ENCODE measurements at places on chromosomes 7 and 10. TPM values are rescaled to one million over a fixed set of nuclear protein-coding genes. Genes with fewer than 3 reads are reported as not detected.

The CRTAC1 gene
- total RNA-seq, result not detected

The EGR2 gene
- total RNA-seq, result 12.8 TPM

The NUTM2D gene
- 3.1 TPM for total RNA-seq

The TRIM50 gene
- total RNA-seq, result not detected

The PDZD7 gene
- 0.52 TPM for total RNA-seq

The PRF1 gene
- 2,133 TPM for total RNA-seq

The CARD11 gene
- 196 TPM for total RNA-seq

The CPA2 gene
- not detected for total RNA-seq

The ADAM8 gene
- 357 TPM for total RNA-seq

The RHOBTB1 gene
- 1.1 TPM for total RNA-seq

The CNPY1 gene
- not detected for total RNA-seq

The KIF20B gene
- 17.3 TPM for total RNA-seq

The CALML3 gene
- not detected for total RNA-seq

The SGMS1 gene
- 32.7 TPM for total RNA-seq

The VIPR2 gene
- total RNA-seq, result 4.7 TPM

The ORAI2 gene
- 55.0 TPM for total RNA-seq

The CAMK2B gene
- 0.70 TPM for total RNA-seq

The LRMDA gene
- 1.4 TPM for total RNA-seq

The SFXN3 gene
- total RNA-seq, result 74.5 TPM

The PRSS2 gene
- not detected for total RNA-seq

The ETV1 gene
- not detected for total RNA-seq

The MBL2 gene
- total RNA-seq, result not detected

The CYP3A7 gene
- not detected for total RNA-seq

The CADPS2 gene
- not detected for total RNA-seq

The ZNF239 gene
- total RNA-seq, result 0.94 TPM

The BMPR1A gene
- 8.1 TPM for total RNA-seq
